ENCODE measurements at places on chromosomes 5 and 9.
A peak's percentile ranks its signal among the peaks of the same experiment; 100 is the strongest.

- no peak for DNase-seq
Measured at GRCh38 chr5:14168144-14168792, 25.1 kb downstream of the TRIO start.

DNA sequence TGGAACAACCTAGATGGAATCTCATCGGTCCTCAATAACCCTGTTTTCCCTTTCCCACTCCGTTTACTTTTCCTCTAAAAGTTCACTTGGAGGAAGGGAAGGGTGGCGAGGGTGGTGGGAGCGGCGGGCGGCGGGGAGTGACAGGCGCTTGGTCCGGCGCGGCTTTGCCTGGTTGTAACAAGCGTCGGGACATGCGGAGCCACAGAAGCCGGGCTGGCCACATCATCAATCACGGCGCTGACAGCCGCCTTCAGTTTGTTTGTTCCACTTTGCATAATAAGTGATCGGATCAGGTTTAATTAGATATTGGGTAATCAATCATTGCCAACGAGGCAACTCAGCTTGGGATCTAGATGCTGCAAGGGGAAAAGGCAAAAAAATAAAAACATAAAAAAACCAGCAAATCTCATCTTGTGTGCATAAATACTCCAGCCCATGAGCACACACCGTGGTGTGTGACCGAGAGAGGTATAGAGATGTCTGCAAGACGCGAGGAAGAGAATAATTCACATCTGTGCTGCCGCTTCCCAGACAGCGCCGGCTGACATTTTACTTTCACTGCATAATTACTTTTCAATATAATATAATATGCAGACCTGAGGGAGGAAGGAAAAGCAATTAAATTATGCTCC is 396.2 kb upstream of the IRX4 start:
- no peak for DNase-seq

- no peak for DNase-seq
Measured at GRCh38 chr9:107102011-107102410, 181.1 kb upstream of the RAD23B start.

DNA sequence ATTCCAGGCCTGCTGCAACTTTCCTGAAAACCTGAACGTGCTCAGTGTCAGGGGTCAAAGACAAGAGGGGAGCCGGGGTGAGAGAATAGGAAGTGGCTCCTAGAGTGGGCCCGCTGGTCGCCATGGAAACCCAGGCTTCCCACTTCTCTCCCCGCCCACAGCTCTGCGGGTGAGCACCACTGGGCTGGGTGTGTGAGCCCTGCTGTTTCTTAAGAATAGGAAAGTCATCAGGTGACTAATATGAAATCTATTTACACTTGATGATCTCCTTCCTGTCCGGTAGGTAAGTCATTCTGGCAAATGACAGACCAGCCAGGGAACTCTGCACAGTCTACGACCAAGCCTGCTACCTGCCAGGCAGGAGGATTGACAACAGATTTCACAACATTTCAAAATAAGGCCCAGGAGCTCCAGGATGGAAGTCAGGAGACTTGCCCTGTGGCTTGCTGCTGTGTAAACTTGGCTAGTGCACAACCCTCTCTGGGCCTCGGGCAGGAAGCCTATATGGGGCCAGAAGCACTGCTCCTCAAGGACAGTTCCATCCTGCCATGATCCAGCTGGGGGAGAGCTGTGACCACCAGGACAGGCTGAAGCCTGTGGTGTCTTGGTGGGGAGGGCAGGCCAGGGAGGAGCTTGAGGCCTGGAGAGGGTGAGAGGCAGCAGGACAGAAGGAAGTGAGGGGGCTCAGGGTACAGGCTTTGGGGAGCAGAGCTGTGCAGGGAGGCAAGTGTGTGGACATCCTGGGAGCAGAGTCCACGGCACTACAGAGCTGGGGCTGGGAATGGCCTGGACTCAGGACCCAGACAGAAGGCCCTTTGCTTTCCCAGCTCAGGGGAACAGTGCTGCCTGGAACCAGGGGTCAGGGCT is 60.6 kb downstream of the SHB start:
- no peak for DNase-seq

GRCh38 chr9:96274939-96275338 is 27.0 kb downstream of the HSD17B3 start:
- DNase-seq: no peak

DNA sequence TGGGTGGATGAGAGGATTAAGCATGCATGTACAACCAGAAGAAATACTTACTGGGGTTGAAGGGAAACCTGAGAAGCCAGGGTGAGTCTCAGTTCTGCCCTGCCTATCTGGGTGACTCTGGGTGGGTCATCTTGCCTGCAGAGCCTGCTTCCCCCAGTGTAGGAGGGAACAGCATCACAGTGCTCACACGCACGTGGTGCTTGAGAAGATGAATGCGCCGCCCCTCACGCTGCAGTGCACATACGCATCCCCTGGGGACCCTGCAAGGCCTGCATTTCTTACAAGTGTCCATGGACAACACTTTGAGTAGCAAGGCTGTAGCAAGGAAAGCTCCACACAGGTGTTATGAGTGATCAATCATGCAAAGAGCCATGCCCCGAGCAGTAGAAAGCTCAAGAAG is 18.7 kb upstream of the GABBR2 start:
- DNase-seq: peak; percentile 46

- DNase-seq: no peak
Measured at GRCh38 chr5:1178529-1179382, 22.6 kb upstream of the SLC6A19 start.

GRCh38 chr5:152676196-152676595 is 271.1 kb upstream of the NMUR2 start:
- DNase-seq: no peak

- no peak for DNase-seq
Measured at GRCh38 chr5:164352695-164353094, 847.3 kb downstream of the MAT2B start.

- no peak for DNase-seq
Measured at GRCh38 chr9:68950188-68950587, 63.7 kb downstream of the PRKACG start.

DNA sequence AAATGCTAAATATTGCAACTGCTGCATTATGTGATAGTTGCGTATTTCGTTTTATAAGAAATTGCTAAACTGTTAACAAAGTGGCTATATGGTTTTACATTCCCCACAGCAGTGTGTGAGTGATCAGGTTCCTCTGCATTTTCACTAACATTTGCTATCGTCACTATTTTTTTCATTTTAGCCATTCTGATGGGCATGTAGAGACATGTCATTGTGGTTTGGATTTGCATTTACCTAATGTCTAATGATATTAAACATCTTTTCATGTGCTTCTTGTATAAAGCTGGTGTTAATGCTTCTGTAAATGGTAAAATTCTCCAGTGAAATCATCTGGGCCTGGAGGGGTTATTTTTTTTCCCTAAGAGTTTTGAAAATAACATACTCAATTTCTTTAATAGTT is 61.6 kb downstream of the ERCC6L2 start:
- DNase-seq: no peak

GRCh38 chr9:105296877-105297287 is 52.4 kb downstream of the SLC44A1 start:
- DNase-seq: no peak

DNA sequence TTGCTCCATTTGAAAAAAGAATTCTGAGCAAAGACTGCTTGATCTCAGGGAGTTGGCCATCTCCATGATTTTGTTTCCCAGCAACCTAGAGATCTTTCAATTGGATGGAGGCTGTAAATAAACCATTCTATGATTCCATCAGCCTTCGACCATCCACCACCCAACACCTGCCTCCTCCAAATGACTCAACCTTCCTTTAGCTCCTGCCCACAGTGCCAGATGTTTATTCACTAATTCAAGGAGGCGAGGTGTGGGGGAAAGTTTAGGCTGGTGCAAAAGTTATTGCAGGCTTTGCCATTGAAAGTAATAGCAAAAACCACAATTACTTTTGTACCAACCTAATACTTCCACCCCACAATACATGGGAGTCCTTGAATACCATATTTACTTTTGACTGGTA is 327.5 kb downstream of the CAAP1 start:
- DNase-seq: no peak

DNA sequence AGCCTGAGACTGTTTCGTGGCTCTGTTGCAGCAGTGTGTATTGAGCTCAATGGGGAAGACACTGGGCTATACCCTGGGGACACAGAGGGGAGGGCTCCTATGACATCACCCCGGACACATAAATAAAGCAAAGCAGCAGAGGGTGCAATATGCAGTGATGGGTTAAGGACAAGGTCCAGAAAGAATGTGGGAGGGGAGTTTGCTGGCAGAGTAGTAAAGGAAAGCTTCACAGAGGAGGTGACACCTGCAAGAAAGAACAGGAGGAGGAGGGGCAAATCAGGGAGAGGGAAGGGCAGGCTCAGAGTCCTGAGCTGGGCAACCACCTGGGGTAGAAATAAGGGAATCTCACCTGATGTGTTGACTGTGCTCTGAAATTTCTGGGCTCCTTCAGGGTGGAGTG is 35.3 kb upstream of the CDKN2AIPNL start:
- DNase-seq: no peak

- DNase-seq: no peak
Measured at GRCh38 chr9:70998962-70999361, 122.5 kb downstream of the TRPM3 start.

DNA sequence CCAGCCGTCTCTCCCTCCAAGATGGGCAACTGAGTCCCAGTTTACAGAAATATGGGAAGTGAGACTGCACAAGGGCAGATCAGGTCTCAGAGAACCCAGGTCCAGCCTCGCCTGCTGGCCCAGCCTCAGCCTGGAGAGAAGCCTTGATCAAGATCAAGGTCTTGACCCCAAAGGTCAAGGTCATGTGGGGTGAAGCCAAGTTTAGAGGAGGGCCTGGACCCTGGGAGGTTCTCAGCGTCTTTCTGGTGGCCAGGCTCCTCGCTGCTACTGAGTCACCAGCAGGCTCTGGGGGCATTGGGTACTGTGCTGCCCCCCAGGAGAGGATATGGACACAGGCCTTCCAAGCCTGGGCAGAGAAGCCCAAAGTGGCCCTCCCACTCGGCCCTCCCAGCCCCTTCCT is 8.8 kb downstream of the IPPK start:
- DNase-seq: no peak

- DNase-seq: no peak
Measured at GRCh38 chr5:161946911-161947310, 99.0 kb downstream of the GABRA1 start.

GRCh38 chr5:14247054-14247386 is 103.9 kb downstream of the TRIO start:
- DNase-seq: no peak
